Esophagus muscularis mucosa (tissue), 4 donors: ENCODE measurements at places on chromosomes 6 and 20.

DNA sequence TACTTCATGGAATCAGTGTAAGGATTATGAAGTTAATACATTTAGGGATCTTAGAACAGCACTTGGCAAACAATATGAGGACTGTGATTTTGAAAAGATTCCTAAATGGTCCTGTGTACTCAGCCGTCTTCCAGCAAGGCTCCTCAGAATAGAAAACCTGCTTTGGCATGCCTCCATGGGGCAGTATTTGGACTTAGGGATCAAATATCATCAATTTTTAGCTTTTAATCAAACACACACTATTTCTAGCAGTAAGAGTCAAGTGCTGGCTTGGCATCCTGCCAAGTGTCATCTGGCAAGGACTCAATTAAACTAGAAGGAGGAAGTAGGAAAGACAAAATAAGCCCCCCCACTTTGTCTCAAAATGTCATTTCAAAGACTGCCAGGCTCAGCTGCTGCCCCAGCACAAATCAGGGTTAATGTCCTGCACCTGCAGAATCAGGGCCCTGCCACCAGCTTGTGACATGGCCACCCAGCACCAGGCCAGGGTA is 40.8 kb downstream of the IYD start:
- no peak for DNase-seq
- H3K27me3 ChIP-seq = no peaks in the 10 kb centered on the region
- no peaks in the 10 kb centered on the region for H3K36me3 ChIP-seq
- no peak overlapping the region for H3K4me3 ChIP-seq

DNA sequence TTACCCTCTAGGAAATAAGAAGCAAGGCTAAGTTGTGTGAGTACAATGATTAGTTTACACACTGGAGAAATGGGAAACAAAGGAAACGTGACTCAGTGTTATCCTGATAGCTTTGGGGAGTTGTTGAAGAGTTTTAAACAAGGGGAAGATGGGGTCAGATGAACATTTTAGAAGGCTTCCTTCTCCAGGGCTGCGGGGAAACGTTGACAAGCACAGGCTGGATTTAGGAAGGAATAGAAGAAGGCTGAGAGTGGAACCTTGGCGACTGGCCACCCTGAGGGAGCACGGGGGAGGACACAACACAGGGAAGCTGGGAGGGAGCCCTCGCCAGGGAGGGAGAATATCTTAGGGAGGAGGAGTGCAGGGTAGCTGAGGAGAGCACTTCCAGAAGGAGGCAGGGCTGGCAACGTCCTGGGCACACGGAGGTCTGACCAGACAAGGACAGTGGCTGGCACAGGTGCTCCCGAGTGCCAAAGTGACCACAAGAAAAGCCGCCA is 134.7 kb downstream of the AIG1 start:
- no peaks in the 10 kb centered on the region for H3K36me3 ChIP-seq
- no peaks in the 10 kb centered on the region for H3K27me3 ChIP-seq
- no peak overlapping the region for H3K4me3 ChIP-seq
- no peak overlapping the region for H3K27ac ChIP-seq

GRCh38 chr6:163413345-163414116 is 987 bp upstream of the QKI start:
- no peaks in the 10 kb centered on the region for H3K36me3 ChIP-seq
- H3K4me1 ChIP-seq = peaks cover 21% of the 10 kb centered on the region
- DNase-seq = no peak
- no peaks in the 10 kb centered on the region for H3K27me3 ChIP-seq

- H3K4me1 ChIP-seq = peaks cover 5% of the 10 kb centered on the region
- no peak overlapping the region for H3K4me3 ChIP-seq
- H3K36me3 ChIP-seq = peaks cover 24% of the 10 kb centered on the region
Measured at GRCh38 chr6:52262620-52263344, 18.5 kb upstream of the IL17F start.
